ENCODE measurements at places on chromosomes 13 and 19.

- DNase-seq: no peak
Observed at GRCh38 chr13:100581030-100581429, 7.6 kb downstream of the GGACT start.

GRCh38 chr19:3671680-3672574 lies 28.3 kb downstream of the PIP5K1C start:
- DNase-seq: no peak

- no peak for DNase-seq
Observed at GRCh38 chr19:57324992-57325391, 4.7 kb downstream of the ZNF543 start.

DNA sequence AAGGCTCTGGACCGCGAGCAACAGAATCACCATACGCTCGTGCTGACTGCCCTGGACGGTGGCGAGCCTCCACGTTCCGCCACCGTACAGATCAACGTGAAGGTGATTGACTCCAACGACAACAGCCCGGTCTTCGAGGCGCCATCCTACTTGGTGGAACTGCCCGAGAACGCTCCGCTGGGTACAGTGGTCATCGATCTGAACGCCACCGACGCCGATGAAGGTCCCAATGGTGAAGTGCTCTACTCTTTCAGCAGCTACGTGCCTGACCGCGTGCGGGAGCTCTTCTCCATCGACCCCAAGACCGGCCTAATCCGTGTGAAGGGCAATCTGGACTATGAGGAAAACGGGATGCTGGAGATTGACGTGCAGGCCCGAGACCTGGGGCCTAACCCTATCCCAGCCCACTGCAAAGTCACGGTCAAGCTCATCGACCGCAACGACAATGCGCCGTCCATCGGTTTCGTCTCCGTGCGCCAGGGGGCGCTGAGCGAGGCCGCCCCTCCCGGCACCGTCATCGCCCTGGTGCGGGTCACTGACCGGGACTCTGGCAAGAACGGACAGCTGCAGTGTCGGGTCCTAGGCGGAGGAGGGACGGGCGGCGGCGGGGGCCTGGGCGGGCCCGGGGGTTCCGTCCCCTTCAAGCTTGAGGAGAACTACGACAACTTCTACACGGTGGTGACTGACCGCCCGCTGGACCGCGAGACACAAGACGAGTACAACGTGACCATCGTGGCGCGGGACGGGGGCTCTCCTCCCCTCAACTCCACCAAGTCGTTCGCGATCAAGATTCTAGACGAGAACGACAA lies 1.8 kb downstream of the PCDH17 start:
- DNase-seq: no peak
